HL-60 (cell line): ENCODE measurements at places on chromosomes 5 and 9.

- no peak for DNase-seq
Observed at GRCh38 chr5:9176641-9177040, 369.2 kb downstream of the SEMA5A start.

GRCh38 chr5:21918451-21918850 lies 934.7 kb downstream of the CDH12 start:
- DNase-seq: no peak

DNA sequence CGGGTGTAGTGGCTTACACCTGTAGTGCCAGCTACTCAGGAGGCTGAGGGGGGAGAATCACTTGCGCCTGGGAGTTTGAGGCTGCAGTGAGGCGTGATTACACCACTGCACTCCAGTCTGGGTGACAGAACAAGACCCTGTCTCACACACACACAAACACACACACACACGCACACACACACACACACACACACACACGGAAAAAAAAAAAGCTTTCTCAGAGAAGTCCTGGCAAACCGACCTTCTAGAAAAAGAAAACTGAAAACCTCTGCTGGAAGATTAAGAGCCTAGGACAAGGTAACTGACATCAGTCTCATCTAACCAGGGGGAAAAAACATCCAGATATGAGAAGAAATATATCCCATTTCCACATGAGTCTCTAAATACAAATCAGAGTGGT lies 140.3 kb upstream of the RETREG1 start:
- no peak for DNase-seq

DNA sequence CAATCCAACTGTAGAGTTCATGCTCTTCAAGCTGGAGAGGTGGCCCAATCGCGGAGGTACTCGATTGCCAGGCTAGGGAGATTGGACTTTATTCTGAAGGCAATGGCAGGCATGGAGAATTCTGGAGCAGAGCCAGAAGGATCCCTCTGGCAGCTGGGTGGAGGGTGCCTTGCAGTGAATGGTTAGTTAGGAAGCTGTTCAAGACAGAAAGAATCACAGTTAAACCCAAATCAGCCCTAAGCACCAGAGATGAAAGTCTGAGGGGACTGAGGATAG lies 182.4 kb downstream of the RGS3 start:
- no peak for DNase-seq

DNA sequence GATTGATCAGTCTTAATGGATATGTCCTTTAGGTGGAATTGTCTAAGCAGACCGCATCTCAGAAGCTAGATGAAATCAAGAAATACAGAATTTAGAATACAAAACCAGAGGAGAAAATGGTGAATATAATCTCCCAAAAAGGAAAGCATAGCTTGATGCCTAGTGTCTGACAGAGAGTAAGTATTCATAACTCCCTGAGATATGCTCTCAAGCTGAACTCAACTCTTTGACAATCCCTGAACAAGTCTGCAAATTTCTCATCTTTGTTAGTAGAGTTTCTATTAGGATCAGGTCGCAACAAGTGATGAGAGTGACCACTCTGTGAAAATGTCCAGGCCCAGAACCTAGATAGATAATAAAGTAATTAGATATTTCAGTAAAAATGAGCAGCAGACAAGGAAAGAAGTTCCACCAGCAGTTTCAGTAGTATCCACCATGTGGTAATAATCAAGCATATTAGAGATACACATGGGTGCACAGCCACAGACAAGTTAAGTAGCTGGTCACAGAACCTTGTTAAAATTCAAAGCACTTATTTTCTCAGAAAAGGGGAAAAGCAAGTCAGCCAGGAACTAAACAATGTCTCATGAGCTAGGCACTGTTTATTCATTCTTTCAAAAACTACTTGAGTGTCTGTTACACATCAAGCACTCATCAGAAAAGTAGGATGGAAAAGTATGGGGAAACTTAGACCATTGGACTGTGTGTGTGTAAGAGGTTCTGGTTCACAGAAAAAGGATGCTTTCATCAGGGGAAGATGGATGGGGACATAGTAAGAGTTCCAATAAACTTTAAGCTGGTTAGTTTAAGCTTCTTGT lies 481.5 kb upstream of the TUSC1 start:
- DNase-seq: no peak

GRCh38 chr9:134460206-134460605 lies 134.0 kb downstream of the RXRA start:
- DNase-seq: no peak
